Bone marrow (tissue), 2 donors: ENCODE measurements at places on chromosomes 5 and 9.

GRCh38 chr5:67542479-67542878 is 345.9 kb upstream of the CD180 start:
- peak; percentile 43 for DNase-seq

DNA sequence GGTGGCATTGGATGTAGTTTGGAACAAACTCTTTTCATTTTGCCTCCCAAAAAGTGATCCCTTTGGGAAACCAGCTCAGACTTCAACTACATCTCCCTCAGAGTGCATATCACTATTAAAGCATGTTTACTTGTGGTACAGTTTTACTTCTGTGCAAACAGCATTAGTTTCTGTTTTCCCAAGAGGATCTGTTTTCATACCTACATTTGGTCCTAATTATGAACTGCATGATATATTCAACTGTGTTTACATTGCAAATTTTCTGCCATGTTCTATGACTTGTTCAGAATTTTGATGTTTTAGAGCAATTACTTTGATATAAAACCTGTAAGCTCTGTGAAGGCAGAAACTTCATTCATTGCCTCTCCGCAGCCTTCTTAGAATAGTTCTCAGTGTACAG is 681.5 kb upstream of the ACO1 start:
- no peak for DNase-seq

GRCh38 chr5:168843277-168844015 is 264.3 kb upstream of the PANK3 start:
- DNase-seq = no peak

DNA sequence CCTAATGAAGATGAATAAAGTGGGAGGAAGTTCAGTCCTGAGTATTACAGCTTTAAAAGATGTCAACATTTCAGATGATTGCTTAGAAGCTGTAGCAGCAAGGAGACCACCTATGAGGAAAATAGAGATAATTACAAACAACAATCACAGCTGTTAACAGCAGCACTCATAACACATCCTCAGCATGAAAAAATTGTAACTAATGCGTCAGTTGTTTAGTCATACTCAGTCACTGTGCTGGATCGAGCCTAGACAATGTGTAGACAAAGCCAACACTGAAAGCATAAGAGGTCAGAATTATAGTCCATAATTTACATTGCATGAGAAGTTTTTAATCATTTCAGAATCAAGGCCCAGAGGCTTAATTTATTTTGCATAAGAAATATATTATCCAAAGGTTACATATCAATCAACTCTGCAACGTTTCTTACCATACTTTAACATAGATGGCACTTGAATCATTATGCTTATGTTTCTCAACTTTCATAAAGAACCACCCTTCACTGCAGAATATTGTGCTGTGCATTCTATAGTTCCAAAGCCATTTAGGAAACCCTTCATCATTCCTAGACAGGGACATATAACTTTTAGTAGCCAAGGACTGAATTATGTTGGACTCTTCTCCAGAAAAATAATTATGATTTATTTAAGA is 60.2 kb upstream of the HAPLN1 start:
- DNase-seq = no peak

DNA sequence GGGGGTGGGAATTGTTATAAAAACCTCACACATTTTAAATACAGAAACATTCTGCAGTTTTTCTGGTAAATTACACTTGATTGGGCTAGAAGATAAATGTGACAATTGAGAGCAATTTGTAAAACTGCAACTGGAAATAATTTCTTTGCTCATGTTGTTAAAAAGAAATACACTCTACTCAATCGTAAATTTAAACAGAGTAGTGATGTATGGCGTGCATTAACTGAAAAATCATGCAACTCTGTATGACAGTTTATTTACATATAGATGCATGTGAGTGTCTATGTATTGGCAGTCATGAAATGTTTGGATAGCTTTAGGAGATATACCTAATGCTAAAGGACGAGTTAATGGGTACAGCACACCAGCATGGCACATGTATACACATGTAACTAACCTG is 554.9 kb downstream of the PRELID2 start:
- no peak for DNase-seq

DNA sequence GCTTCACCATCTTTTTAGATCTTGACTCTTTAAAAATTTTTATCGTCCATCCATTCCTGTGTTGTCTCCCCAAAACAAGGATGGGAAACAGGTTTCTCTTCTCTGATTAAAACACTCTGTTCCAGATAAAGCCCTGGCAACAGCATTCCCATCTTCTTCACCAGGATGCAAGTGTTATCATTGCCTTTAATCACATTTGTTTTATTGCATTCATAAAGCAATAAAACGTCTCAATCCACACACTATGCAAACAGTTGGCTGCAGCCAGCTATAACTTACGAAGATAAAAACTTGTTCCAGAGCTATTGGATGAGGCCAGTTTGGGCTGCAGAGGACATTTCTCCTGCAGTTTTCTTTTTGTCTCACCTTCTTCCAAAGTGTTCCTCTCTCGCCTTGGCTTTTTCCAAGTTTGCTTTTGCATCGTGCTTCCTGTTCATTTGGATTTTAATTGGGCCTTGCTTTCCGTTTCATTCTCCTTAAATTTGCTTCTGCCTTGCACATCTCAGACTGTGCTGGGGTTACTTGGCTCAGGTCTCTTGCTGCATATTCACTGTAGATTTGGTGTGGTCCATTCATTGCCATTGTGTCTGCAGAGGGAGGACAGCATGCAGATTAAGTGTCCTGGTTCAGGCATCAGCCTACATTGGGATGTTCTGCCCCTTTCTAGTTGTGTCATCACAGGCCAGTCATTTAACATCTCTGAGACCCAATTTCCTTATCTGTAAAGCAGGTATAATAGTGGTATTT is 136.5 kb upstream of the LIFR start:
- no peak for DNase-seq

DNA sequence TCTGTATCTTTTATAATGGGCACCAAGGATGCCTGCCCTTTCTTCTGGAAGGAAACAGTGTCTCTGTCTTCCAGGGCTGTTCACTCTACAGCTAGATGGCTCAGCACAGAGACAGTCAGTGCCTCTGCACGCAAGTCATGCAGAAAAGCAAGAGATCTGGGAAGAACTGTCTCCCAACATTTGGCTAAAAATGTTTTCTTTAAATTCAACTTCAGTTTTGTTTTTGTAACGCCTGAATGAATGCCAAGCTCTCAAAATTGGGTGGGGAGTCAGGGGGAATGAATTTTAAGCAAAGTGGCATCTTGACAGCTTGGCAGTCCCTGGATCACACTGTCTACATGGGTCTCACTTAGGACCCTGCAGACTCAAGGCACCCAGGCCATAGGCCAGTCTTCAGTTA is 12.6 kb downstream of the OLFML2A start:
- DNase-seq = no peak

DNA sequence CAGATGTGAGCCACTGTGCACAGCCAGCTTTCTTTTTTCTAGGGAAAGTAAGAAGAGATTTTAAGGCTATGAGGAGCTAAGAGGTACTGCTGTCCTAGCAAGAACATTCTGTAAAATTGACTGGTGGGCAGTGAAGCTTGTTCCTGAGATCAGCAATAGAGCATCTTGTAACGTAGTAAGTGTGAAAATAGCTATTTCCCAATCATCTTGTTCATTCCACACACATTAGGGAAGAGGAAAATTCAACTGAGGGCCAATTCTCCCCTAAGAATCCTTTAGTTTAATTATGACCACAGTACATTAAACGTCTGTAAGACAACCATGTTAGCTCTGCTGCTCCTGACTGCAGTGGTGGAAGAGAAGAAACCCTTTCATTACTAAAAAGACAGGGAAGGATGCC is 246.2 kb downstream of the EFNA5 start:
- DNase-seq = no peak

- no peak for DNase-seq
Measured at GRCh38 chr5:137487600-137487999, 11.5 kb downstream of the SPOCK1 start.

DNA sequence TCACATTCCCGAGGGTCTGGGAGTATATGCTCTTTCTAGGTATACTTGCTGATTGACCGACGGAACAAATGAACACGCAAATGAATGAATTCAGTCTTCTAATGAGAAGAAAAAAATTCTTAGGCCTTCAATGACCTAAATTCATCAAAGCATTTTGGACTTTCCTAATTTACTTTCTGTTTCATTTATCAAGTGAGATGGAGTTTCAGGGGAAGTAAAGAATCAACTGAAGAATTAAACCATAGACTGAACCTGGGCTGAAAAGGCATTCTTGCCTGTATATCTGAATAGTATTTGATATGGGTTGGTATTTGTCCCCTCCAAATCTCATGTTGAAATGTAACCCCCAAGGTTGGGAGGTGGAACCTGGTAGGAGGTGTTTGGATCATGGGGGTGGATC is 64.1 kb downstream of the ZFAND5 start:
- DNase-seq = no peak

GRCh38 chr5:132238169-132238744 is 10.6 kb upstream of the P4HA2 start:
- DNase-seq = peak; percentile 22

GRCh38 chr9:136140966-136141365 is 22.3 kb upstream of the TMEM250 start:
- no peak for DNase-seq

- DNase-seq = no peak
Measured at GRCh38 chr9:87776481-87777379, 50.8 kb downstream of the CTSL start.

- no peak for DNase-seq
Measured at GRCh38 chr9:135684691-135685090, 14.6 kb downstream of the SOHLH1 start.

DNA sequence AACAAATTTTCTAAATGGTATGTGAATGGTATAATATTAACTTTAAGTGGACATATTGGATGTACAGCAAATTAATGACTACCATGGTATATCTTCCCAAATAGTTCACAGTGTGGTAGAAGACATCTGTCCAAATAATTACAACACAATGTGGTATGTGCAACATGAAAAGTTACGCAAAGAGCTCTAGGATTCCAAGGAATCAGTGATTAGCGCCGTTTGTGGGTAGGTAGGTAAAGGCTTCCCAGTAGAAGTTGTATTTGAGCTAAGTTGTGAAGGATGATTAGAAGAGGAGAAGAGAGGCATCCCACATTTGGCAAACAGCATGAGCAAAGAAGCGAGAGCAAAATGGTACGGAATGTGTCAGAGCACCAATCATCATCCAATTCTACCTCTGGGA is 14.3 kb upstream of the KLF9 start:
- DNase-seq = no peak

- DNase-seq = no peak
Measured at GRCh38 chr5:142686968-142687367, 1.1 kb upstream of the FGF1 start.

DNA sequence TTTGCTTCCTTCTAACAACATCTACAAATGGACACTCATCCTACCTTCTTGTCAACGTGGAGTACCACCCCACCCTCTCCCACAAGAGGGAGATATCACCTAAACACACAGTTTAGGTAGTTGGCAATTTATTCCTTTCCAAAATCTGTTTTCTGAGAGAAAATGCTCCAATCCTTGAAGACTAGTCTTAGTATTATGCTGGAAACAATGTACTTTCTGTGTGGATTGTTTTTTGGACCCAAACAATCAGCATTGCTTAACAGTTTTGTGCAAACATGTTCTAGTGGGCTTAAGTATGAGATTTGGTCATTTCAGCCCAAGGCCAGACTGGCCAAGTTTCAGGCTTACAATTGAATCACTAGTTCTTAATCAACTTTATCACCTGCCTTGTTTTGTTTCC is 359.1 kb downstream of the ARHGEF28 start:
- DNase-seq = no peak

DNA sequence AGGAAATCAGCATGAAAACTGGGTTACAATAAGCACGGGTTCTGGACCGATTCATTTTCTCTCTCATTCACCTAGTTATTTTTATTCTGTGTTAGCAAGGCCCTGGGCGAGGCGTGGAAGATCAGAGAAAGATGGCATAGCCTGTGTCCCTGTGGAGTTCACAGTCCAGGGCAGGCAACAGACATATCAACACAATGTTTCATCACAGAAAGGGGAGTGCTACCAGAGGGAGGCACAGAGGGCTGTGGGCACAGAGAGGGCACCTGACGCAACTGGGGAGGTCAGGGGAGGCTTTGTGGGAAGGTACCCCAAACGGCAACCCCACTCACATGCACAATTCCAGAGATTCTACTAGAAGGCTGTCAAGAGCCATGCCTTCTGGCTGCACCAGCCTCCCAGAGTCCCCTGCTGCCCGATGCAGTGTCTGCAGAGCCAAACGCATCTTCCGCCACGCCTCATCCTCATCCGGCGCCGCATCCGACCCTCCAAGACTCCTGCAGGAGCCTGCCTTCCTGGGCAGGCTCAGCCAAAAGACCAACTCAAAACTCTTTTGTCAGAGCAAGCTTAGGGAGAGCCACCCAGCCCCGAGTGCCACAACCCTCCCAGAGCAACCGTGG is 1.4 kb downstream of the FAM193B start:
- no peak for DNase-seq

DNA sequence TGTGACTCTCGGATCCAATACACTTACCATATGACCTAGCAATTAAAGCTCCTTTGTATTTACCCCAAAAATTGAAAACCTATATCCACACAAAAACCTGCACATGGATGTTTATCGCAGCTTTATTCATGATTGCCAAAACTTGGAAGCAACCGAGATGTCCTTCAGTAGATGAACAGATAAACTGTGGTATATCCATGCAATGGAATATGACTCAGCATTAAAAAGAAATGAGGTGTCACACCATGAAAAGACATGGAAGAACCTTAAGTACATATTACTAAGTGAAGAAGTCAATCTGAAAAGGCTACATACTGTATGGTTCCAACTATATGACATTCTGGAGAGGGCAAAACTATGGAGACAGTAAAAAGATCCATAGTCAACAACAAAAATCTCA is 82.0 kb upstream of the PHF24 start:
- no peak for DNase-seq

DNA sequence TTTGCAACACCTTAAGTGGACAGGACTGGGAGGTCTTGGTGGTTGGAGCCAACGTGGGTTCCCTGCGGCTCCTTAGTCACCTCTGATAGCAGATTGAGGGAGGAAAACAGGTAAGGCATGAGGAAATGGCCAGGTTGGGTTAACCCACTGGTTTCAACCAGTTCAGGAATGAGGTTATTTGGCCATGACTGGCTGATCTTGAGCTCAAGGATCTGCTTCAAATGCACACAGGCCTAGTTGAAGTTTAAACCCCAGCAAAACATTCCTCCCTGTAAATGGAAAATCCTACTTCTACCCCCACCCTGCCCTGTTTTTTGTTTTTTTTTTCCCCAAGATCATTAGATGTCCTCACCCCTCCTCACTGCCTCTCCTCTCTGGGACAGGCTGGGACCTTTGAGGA is 3.2 kb upstream of the NUP214 start:
- no peak for DNase-seq

- DNase-seq = no peak
Measured at GRCh38 chr5:158777647-158778350, 321.9 kb downstream of the EBF1 start.

- no peak for DNase-seq
Measured at GRCh38 chr5:78626009-78626571, 22.5 kb downstream of the LHFPL2 start.

- no peak for DNase-seq
Measured at GRCh38 chr9:92530893-92531292, 4.9 kb downstream of the ECM2 start.

GRCh38 chr5:56069652-56070226 is 75.0 kb upstream of the IL6ST start:
- DNase-seq = no peak

- DNase-seq = no peak
Measured at GRCh38 chr5:28216939-28217360, 1178.6 kb upstream of the CDH9 start.
